ENCODE measurements at places on chromosomes 11 and 22.

GRCh38 chr11:134144744-134145143, 75.9 kb downstream of the JAM3 start:
- DNase-seq: no peak

DNA sequence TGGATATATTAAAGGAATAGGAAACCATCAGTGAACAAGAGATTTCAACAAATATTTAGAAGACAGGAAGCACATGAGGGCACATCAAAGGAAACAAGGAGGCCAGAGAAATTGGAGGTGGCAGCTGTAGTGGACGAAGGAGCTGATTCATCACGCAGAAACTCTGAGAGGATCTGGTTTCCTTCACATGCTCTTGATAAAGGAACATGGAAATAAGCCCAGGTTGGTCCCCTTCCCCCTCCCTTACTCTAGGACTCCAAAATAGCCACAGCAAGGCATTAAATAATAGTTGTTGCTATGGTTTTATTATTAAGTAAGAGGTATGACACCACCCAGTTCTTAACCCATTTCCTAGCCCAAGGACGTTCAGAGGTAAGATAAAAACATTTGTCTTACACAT, 11.3 kb downstream of the IZUMO1R start:
- DNase-seq: no peak

DNA sequence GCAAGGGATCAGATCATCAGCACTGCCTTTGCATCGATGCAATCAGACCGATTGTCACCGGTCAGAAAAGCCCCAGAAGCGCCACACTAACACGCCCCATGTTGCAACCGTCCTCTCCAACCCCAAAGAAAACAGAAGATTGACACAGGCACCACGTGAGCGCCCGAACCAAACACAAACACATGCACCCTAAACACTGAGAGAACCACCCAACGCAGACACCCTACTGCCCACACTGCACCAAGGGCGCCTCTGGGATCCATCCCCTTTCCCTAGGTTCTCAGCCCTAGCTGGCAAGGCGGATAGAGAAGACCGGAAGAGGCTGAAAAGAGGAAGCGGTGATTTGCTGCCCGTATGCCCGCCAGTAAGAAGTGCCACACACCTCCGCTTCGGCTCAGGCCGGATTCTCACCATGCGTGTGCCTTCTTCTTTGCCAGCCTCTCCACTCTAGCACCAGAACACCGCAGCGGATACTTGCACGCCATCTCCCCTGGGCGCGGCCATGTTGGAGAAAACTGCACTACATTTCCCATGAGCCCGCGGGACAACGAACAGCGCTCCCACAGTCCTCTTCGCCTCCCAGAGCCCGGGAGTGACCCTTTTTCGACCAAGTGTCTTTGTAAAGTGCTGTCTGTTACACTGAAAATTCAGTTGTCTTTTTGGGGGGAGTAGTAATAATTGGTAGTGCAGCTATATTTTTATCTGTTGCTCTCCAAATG, at the start of gene ALKBH8:
Gene ALKBH8, minus strand, starts transcription at position 517 of the 719 bp plus-strand sequence. CDS start 4,842 bp downstream, outside the sequence.
- peak; percentile 84 for DNase-seq

GRCh38 chr22:27409299-27409698, 392.3 kb downstream of the MN1 start:
- no peak for DNase-seq

DNA sequence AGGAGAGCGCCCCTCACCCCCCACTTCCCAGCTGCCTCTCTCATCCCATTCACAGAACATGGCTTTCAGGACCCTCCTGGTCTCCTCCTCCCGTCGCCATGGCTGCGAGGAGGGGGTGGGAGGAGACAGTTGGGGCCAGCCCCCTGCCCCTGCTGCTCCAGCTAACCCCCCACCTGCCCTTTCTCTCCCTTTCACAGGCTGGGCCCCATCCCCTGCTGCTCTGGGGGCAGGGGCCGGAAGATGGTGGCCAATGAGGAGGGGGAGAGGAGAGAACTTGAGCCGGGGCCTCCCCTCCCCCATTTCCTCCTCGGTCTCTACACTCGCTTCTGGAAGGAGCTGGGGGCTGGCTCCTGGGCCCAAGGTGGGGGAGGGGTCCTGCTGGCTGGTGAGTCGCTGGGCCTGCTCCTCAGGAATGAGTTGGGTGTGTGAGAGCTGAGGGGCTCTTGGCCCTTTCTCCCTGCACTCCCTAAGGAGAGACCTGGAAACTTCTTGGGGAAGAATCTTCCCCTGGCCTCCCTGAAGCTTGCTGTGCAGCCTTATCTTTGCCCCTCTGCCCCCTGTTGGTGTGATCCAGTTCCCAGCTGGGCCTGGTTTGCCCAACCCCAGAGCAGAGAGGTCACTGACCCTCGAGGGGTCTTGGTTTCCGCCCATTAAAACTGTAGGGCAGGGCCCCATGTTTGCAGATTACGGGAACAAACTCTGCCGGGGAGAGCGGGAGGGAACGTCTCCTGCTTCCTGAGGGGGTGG, 10.2 kb downstream of the YPEL4 start:
- DNase-seq: no peak

All from posterior cingulate gyrus (tissue), 11 donors.